ENCODE measurements at places on chromosomes 2 and 18.

- no peak for DNase-seq
Observed at GRCh38 chr2:16862471-16862870, 196.8 kb upstream of the CYRIA start.

DNA sequence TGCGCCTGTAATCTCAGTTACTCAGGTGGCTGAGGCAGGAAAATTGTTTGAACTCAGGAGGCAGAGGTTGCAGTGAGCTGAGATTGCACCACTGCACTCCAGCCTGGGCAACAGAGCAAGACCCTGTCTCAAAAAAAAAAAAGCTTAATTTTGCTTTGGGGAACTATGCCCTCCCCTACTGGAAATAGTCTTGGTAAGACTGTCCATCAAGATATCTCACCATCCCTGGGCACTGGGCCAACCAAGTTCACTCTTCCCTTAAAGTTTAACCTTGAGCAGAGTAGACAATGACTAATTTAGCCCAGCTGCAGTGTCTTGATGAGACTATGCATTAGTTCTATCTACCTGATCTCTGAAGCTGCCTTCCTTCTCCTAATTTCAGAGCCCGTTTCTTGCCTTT is 44.7 kb downstream of the ASXL2 start:
- DNase-seq: no peak

DNA sequence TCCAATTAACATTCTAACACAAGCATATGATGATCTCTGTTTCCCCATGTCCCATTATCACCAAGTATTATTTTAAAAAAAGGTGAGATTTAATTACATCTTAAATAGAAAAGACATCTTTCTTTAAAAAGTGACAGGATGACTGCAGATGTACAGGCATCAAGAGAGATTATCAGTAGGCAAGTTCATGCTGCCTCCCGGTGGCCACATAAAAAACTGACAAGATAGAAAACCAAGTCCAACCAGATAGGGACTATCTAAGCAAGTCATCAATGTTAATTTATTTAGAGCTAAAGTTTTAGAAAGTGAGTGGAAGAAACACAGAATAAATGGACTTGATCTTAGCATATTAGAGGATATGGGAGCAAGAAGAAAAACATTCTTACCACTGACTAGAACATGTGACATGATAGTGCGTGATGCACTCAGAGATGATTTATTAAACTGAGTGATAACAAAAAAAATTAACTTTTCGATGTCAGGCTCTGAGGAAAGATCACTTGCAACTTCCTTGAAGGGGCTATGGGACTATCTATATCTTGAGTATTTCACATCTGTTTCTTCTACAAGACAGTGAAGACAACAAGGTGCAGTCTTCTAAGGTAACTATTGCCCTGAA is 5.4 kb upstream of the TDRD15 start:
- no peak for DNase-seq

- peak; percentile 50 for DNase-seq
Observed at GRCh38 chr2:113910110-113910717, 20.3 kb downstream of the ACTR3 start.

DNA sequence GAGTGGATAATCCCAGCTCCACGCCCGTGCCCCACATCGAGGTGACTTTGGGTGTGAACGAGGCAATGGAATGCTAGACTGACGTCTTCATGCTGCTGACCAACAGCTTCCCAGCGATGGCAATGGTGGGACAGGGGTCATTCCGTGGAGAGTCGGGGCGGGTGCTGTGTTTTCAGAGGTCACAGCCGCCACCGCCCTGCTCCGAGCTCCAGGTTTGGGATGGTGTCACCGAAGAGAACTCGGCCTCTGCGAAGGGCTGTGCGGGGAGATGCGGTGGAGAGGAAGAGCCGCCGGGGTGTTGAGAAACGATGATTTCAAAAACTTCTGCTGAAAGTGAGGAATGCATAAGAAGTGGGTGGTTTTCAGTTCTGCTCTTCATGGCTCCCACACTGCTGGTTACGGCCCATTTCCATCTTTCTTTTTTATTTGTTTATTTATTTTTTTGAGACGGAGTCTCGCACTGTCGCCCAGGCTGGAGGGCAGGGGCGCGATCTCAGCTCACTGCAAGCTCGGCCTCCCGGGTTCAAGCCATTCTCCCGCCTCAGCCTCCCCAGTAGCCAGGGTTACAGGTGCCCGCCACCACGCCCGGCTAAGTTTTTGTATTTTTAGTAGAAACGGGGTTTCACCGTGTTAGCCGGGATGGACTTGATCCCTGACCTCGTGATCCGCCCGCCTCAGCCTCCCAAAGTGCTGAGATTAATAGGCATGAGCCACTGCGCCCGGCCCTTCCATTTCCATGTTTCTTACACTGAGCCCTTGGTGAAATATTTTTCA is 142.6 kb downstream of the RTP5 start:
- no peak for DNase-seq

- DNase-seq: no peak
Observed at GRCh38 chr18:67652288-67652687, 135.8 kb upstream of the DSEL start.

DNA sequence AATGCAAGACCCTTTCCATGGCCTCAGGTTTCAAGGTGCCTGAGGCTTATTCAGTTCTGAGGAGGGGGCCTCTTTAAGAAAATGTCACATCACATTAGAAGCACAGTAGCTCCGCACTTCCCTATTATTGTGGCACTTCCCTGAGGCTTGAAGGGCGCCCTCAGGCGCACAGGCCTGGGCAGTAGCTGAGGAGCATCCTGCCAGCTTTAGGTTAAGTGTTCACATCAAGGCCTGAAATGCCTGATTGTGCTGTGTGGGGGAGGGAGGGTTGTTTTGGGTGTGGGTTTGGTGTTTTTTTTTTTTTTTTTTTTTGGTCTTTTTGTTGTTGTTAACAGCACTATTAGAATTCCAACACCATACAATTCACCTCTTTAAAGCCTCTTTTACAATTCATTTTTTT is 107.9 kb downstream of the CABLES1 start:
- no peak for DNase-seq

GRCh38 chr2:161139098-161139987 is 20.9 kb upstream of the TANK start:
- DNase-seq: no peak

DNA sequence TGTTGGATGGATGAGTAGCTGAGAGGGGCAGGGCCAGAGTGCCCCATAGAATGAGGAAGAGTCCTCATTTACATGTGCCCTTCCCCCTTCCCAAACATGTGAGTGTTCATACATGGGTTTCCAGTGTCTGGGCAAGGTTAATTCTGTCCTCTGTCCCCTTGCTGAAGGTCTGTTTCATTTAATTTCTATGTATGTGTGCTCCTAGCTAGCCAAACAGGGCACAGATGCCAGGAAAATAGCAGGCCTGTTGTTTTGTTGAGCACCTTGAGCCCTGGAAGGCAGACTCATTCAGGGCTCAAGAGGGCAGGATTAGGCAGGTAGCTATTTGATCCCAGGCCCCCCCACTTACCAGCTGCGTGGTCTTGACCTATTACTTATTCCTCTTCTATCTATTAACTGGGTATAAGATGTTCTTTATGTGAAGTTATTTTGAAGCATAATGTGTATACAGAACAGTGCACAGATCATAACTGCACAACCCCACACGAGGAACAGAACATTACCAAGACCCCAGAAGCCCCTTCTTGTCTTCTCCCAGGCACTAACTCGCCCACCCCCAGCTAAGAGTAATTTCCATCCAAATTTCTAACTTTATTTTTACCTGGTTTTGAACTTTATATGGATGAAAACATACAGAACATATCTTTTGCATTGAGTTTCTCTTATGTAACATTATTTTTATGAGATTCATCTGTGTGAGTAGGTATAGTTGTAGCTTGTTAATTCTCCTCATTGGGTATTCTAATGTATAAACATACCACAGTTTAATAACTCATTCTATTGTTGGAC is 164.3 kb downstream of the RPIA start:
- no peak for DNase-seq

DNA sequence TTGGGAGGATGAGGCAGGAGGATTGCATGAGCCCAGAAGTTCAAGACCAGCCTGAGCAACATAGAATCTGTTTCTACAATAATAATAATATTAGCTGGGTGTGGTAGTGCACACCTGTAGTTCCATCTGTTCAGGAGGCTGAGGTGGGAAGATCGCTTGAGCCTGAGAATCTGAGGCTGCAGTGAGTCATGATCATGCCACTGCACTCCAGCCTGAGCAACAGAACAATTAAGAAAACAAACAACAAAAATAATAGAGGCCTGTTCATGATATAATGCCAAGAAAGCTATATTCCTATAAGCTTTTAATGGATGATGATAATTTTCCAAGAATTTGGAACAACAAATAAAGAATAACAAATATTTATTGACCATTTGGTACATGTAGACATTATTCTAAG is 6.9 kb upstream of the CCBE1 start:
- no peak for DNase-seq

DNA sequence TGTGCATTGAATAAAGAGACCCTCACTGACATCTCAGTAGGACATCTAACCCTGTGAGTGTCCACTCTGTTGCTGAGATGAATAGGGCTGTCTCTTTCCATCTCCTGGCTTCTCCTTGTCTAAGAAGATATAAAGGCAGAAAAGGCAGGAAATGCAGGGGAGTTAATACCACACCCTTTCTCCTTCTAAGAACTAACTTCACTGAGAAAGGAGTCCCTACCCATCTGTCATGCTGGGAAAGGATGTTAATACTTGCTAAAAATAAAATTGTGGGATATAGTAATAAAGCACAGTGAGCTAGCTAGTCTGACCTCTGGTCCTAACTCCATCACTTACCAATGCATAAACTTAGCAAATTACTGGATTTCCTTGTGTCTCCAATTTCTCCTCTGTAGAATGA is 213.9 kb upstream of the FIGN start:
- no peak for DNase-seq

DNA sequence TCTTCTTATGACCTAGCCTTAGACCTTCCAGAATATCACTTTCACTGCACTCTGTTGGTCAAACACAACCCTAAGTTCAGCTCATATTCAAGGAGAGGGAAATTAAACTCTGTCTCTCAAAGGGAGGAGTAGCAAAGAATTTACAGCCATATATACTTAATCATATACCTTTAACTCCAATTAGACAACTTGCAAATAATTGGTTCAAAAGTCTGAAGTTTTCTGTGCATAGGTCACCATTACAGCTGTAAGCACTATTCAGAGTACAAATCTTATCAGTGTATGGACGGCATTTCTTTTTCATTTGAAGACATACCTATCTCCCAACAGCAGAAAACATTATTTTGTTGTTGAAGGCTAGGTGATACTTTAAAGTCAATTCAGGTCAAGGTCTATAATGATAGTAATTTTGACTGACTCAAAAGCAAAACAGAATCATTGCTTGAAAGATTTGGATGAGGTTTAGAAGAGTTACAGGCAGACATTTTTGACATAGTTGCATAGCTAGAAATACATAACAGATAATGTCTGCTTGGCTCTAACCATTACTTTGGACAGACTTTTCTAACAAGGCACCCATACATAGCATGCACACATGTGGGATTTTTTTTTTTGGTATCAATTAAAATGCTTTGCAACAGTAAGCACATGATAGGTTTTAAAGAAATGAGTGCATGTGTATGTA is 131.5 kb downstream of the CPS1 start:
- no peak for DNase-seq

DNA sequence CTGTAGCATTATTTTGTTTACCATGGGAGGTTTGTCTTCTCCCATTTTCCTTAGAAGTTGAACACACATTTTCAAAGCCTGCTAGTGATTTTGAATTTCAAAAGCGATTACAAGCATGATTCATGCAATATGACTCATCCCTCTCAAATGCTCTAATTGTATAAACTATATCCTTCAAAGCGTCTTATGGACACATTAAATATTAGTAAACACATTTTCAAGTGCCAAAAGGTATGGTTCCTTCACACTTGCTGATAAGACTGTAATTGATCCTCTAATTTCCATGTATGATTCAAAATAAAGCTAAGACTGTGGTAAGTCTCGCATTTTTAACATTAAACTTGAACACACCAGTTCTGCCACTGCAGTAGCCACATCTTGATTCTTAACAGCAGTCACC is 512.9 kb downstream of the LRRTM4 start:
- no peak for DNase-seq

DNA sequence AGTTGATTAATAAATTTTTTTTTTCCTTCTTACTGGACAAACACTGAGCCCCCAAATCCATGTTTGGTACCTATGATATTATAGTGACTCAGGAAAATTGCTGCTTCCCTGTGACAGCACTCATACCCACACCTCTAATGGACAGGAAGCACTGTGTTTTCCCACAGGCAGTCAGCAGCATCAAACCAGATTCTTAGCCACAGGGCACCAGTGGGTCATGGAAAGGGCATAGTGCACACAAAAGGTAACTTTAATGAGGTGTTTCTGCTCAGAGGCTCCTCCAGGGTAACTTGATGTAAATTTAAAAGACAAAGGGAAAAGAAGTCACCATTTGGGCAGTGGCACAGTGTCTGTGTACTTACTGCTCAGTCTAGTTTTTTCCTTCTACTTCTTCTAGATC is 34.1 kb downstream of the SERPINB11 start:
- no peak for DNase-seq

- no peak for DNase-seq
Observed at GRCh38 chr2:112728029-112728362, 7.2 kb downstream of the NT5DC4 start.

- no peak for DNase-seq
Observed at GRCh38 chr2:105323111-105323510, 6.4 kb downstream of the TGFBRAP1 start.

GRCh38 chr2:85288244-85288725 is 39.5 kb downstream of the TGOLN2 start:
- DNase-seq: no peak

GRCh38 chr2:241950413-241951315 is 81.1 kb downstream of the RTP5 start:
- DNase-seq: peak; percentile 54

DNA sequence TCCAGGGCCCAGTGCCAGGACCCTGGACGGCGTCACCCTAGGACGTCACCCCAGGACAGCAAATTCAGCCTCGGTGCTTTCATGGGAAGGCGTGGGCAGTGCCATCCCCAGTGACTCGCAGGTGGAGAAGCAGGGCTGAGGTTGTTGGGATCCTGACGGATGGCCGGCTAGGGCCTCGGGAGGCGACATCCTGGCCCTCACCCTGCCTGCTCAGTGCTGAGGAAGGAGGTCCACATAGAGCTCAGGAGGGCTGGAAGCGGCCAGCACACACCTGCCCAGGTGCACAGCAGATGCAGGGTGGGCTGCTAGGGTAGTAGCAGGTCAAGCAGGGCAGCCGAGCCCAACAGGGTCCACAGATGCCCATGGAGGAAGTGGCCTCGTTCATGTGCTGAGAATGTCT is 482.0 kb upstream of the SALL3 start:
- no peak for DNase-seq

DNA sequence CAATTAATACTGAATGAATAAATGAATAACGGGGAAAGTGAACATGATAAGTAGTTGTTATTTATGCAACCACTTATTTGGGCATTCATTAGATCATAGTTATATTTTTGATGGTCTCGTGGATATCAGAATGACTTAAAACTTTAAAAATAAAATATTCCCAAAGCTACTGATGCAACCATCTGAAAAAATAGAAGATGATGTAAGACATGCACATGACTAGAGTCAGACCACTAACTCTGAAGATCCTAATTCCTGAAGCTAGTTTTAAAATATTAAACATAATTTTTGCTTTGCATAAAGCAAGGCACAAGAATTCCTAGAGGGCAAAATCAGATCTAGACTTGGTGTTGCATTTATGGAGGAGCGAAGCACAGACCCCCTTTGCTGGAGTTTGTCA is 616.1 kb downstream of the IRS1 start:
- no peak for DNase-seq

GRCh38 chr2:27863146-27863545 is 27.0 kb downstream of the RBKS start:
- DNase-seq: no peak
